ENCODE measurements at places on chromosomes 11 and 22.
A peak's percentile ranks its signal among the peaks of the same experiment; 100 is the strongest.

DNA sequence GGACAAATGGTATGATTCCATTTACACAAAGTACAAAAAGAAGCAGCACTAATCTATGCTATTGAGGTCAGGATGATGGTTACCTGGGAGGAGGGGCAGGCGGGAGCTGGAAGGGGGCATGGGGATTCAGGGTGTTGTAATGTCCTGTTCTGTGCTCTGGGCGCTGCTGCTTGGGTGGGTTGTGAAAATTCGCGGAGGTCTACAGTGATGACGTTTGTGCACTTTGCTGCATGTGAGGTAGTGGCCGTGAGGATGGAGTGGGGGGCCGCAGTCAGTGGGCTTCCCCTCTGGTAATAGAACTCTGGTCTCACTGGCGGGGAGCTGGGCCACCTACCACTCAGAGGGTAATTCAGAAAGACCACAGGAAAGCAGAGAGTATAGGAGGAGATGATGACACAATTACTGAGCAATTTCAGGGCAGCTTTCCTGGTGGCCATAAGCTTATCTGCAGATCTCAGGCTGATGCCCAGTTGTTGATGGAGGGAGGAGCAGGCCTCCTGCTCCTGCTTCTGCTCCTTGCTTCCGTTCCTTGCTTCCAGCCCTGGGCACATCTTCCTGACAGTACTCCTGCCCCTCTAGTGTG lies 121.5 kb downstream of the CEP164 start:
- DNase-seq = no peak

GRCh38 chr11:12112750-12113149 lies 2.4 kb downstream of the MICAL2 start:
- no peak for DNase-seq

DNA sequence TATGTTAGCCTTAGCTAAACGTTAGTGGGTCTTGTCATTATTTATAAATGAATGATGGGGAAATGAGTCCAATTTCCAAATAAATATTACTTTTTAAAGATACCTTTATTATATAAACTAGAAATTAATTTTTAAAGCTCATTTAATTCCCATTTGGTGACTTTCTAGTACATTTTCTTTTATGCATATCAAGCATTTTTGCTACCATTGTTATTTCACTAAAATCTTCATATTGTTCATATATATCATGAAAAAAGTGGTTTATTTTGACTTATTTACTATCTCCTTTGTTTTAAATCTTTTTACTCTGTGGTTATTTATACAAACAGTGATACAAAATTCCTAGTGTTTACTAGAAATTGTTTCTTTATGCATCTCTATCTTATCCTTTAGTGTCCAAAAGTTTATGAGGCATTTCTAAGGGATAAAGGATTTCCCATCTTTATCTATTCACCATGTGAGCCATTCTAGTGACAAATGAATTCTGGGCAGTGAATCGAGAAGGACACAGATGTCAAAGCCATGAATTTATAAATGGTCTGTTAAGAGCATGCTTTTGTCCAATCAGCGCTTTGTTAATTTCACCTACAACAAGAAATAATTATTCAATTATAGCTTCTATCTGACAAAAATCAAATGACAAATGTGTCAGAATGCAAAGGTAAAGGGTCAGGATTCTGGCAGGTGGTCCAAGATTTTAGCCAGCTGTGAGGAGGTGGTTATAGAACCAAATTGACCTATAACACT lies 70.6 kb downstream of the PRMT3 start:
- DNase-seq = no peak

GRCh38 chr11:49424136-49424535 lies 215.7 kb upstream of the FOLH1 start:
- no peak for DNase-seq

GRCh38 chr11:46361283-46362155 lies 14.3 kb downstream of the DGKZ start:
- DNase-seq = peak; percentile 40

DNA sequence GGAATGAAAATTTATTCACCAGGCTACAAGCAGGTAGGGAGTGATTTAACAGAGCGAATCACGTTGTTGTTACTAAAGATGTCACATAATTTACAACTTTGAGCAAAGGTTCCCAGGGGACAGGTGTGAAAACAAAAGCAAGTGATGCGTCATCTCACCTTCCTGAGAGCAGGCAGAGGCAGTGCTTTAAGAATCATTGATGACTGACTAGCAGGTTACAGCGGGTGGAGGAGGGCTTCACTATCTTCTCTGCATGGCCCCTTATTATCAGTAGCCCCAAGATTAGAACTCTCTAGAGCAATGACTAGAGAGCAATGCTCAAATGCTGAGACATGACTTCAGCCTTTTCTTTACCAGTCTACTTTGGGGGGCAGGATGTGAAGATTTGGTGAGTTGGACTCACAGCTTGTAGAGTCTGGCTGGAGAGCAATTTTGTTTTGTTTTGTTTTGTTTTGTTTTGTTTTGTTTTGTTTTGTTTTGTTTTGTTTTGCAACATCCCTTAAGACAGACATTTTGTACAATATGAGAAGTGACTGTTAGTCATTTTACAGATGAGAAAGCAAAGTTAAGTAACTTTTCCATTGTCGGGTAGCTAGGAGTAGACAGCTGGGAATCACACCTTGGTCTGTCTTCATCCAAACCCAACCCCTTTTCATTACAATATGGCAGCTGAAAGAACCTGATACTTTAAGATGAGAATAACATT lies 84.8 kb downstream of the SLC1A2 start:
- DNase-seq = no peak

- no peak for DNase-seq
Observed at GRCh38 chr11:133038850-133039249, 493.5 kb downstream of the OPCML start.

- no peak for DNase-seq
Observed at GRCh38 chr11:19173004-19173689, 28.6 kb downstream of the CSRP3 start.

GRCh38 chr11:124896071-124896750 lies 1.5 kb downstream of the ROBO4 start:
- DNase-seq = no peak

- DNase-seq = no peak
Observed at GRCh38 chr22:25139062-25139461, 60.6 kb upstream of the CRYBB3 start.

GRCh38 chr11:64838600-64839334 lies 5.7 kb downstream of the CDC42BPG start:
- DNase-seq = no peak

DNA sequence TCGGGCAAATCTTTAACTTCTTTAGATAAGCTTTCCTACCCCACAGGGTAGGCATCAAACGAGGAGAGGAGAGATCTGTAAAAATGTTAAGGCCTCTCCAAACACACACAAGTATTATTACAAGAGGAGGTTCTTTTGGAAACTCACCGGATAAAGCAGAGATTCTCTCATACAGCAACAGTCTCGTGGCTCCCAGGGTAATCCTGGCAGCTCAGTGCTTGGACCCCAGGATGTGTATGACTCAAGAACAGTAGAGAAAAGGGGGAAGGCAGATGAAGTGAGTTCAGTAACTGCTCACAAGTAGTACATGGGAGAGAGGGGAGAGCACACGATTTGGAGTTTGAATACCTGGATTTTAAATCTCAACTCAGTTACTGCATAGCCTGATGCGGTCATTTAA lies 120.9 kb downstream of the FEZ1 start:
- DNase-seq = no peak

GRCh38 chr11:67022341-67022933 lies 497 bp upstream of the SYT12 start:
- DNase-seq = no peak

- DNase-seq = no peak
Observed at GRCh38 chr22:17968126-17968525, 56.2 kb downstream of the MICAL3 start.

GRCh38 chr11:120102050-120102863 lies 35.7 kb downstream of the TRIM29 start:
- no peak for DNase-seq

- DNase-seq = no peak
Observed at GRCh38 chr11:12876340-12876739, 132.8 kb upstream of the RASSF10 start.

DNA sequence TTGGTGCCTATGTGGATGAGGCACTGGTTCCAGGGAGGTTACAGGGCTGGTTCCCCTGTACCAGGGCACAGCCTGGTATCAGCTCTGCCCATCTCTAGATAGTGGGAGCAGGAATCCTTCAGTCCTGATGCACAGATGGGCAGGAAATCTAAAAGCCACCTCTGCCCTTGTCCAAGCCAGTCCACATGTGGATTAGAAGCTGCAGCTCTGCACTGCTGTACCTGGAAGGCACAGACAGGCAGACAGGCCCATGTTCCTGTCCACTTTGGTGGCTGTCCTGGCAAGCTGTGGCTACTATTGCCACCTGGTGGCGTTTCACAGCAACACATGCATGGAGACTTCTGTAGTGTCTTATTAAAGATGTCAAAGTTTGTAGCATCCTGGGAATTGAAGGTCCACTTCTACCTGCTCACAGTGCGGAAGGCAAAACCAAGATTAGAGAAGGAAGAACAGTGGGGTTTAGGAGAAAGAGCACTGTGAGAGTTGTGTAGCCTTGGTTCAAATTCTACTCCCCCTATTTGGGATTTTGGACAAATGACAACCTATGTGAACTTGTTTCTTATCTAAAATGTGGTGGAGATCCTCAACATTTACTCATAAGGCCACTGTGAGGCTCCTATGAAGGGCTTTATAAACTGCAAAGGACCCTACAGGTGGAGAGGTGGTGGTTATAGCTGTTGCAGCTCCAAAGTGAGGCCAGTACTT lies 30.1 kb downstream of the NAV2 start:
- peak; percentile 19 for DNase-seq
